Nucleus accumbens (tissue), 56 donors: ENCODE measurements at places on chromosomes 4 and X.
A peak's percentile ranks its signal among the peaks of the same experiment; 100 is the strongest.

DNA sequence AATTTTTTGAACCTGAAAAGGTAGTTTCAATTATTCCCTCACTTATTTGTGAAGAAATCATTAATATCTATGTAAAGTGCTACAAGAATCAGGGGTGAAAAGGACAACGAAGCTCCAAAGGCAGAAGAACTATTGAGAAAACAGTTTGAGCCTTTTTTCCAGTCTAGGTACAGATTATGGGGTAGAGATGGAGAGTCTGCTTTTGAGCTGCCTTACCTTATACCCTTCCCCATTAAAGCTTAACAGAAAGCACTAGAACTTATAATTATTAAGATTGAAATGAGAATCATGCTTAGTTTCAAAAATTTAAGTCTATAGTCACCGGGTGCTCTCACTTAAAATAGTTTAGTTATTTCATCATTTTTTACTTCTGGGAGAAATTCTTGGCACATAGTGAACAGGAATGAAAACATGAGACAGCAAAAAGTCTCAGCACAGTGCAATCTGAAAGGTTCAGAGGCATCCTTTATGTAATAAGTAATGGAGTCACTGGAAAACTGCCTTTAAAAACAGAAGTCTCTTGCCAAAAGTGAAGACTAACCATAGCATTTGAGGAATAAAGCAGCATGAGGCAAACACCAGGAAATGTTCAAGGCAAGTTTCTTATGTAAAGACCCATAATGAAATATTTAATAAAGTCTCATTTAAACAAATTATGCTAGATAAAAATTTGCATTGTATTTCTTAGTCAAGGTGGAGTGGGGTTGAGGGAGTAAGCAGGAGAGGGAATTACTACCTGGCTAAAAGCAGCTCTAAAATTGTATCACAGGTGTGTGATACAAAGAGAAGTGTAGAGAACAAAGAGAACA, 5.1 kb upstream of the DCLK2 start:
- no peak for DNase-seq

DNA sequence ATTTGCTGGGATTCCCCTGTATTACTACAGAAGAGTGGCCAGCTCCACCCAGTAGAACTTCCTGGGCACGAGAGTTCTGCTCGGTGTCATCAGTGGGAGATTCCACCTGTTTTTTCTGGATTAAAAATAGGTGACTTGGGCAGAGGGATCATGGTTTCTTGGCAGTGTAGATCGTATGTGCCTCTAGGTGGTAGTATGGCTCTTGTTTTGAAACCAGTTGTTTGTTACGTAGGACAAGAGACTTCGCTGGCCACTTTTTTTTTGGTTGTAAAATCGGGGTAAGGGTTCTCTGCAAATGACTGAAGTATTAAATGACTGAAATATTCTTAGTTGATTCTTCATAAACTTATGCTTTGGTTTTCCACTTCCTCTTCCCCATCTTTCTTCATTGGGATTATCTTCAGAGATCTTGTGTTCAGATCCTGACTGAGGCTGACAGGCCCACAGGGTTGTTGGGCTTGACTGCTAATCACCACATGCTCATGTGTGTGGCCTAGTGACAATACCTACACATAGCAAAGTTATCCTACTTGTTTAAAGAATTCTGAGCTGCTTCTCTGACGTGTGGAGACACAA, 43.8 kb upstream of the WDR1 start:
- no peak for DNase-seq

- DNase-seq = no peak
Measured at GRCh38 chr4:5423670-5424069, 284.7 kb downstream of the EVC2 start.

- no peak for DNase-seq
Measured at GRCh38 chrX:101037231-101037630, 14.7 kb downstream of the TRMT2B start.

- DNase-seq = no peak
Measured at GRCh38 chr4:94244829-94245185, 37.1 kb downstream of the SMARCAD1 start.

DNA sequence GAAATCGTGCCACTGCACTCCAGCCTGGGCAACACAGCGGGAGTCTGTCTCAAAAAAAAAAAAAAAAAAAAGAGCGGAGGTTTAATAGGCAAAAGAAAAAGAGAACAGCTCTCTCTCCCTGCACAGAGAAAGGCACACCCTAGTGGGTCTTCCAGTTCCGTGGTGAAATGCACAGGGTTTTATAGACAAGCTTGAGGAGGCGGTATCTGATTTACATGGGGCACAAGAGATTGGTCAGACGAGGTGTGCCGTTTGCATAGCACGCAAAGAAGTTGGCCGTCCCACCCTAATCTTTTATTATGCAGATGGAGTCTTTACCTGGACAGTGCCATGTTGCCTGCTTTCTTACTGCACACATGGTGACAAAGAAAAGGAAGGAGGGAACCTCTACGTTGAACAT, 33.5 kb upstream of the REST start:
- no peak for DNase-seq

GRCh38 chr4:1572964-1573720, 111.0 kb downstream of the FAM53A start:
- DNase-seq = no peak

DNA sequence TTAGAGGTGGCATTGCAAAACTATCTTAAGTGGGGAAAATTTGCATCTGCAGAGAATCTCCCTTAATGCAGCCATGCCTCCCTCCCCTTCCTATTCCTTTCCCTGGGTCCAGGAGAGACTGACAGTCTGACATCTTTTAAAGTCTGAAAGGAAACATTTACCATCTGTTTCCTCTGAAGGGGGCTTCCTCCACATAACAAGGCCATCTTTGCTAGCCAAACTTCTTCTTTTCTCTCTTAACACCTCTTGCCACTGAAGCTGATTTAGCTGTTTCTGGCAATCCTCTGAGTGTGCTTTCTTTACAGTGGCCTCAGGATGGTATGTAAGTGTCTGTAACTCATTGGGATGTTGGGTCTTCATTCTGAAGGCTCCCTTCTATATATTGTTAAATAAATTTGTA, 34.6 kb upstream of the AADAT start:
- DNase-seq = no peak

- DNase-seq = no peak
Measured at GRCh38 chr4:25788703-25789238, 74.0 kb downstream of the SEL1L3 start.

DNA sequence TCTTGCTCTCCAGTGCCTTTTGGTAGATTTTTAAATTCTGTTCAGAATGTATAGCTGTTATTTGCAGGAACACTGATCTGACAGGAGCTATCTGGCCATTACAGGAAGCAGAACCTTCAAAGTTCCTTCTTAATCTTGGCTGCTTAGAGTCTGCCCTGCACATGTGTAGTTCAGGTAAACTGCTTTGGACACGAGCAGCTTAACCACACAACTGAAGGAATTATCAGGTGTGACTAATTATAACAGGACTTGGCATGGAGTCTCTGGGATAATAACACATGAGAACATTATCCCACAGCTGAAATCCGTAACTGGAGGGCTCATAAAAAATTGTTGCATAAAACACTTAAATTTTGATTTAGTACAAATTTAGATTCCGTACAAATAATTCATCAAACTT, 11.6 kb upstream of the ING2 start:
- no peak for DNase-seq

- DNase-seq = peak; percentile 67
Measured at GRCh38 chr4:7630568-7631287, 196.0 kb upstream of the PSAPL1 start.

- DNase-seq = no peak
Measured at GRCh38 chrX:20594985-20595384, 328.3 kb upstream of the RPS6KA3 start.

GRCh38 chr4:153521999-153522801, 56.0 kb downstream of the TMEM131L start:
- DNase-seq = no peak

DNA sequence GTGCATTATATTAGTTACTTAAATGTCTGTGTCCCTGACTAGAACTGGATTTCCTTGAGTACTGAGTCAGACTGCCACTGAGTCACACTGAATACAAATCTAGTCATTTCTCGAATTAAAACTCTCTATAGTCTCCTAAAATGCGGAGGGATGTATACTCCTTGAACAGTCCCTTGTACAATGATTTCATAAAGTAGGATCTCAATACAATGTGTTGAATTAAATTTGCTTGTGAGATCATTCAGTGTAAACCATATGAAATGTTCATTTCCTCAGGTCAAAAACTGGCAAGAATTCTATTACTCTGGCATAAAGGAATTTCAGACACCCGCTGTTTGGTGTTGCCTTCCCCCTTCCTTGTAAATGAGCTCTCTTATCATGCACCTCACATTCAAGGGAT, 17.5 kb upstream of the FAM241A start:
- DNase-seq = no peak

GRCh38 chrX:32572644-32573043, 638.7 kb downstream of the DMD start:
- no peak for DNase-seq

DNA sequence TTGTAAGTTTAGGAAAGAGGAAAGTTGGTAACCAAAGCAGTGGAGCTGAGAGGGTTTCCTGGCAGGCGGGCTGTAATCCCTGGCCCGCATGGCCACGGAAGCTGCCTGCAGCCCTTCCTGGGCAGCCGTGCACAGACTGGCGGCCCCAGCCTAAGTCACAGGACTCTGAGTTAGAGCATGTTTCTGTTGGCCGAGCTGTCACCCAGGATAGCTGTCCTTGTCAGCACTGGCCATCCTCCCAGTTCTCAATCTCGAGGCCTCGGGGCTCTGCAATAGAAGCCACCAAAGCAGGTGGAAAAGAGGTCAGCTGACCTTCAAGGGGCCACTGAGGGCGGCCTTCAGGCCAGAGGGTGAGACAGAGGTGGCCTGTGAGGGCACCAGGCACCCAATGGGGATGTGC, 20.5 kb downstream of the PNMA6E start:
- no peak for DNase-seq

- no peak for DNase-seq
Measured at GRCh38 chr4:31362756-31363155, 642.6 kb downstream of the PCDH7 start.
